ENCODE measurements at places on chromosomes 2 and 18.

GRCh38 chr2:231117922-231118613 is 6.8 kb downstream of the HTR2B start:
- DNase-seq: no peak

DNA sequence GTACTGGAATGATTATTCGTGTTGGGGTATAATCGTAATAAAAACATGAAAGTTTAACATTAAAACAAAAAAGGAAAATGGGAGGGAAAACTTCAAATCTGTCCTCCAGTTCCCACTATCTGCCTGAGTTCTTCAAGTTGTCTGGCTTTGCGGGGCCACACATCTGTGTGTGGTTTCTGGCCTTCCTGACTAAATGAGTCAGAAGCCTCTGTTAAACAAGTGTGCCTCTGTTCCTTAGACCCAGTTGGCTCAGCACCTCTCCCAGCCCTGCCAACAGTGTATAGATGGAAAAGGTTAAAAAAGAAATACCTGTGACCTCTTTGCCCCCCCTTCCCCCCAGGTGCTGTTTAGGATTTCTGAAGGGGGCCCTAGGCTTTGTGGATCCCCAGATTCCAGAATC is 30.2 kb downstream of the XDH start:
- DNase-seq: peak; percentile 9

DNA sequence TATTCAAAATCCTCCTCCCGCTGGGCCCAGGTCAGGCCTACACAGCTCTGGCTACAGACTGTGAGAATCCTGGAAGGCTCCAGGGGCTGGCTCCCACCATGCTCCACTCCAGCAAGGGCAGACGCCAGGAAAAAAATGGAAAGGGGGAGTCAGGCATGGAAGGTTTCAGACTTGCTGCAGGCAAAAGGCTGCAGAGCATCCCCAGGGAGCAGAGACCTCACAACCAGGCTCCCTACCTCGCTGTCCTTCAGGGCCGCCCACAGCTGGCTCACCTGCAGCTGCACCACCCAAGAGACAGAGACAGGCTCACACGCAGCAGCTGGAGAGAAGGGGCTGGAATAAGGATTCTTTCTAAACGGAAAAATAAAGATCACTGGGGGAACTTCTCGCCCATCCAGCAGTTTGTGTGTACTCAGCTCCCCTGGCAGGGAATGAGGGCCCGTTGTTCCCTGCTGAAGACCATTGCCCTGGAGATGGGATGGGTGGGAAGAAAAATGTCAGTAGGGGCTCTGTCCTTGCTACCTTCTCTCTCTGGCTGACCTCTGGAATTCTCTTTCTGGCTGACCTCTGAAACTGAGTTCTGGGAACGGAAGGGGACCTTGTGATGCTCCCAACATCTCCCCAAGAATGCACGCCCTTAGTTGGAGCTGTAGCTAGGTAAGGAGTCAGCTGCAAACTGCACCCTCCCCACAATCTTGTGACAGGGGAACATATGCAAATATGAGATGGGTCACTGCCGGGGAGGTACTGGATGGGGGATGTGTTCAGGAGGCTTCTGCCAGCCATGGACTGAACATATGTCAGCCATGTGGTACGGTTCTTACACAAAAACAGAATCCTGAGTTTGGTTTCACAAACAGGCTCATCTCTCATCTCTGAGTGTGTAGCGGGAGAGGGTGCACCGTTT is 34.5 kb downstream of the BCL2 start:
- DNase-seq: peak; percentile 18

DNA sequence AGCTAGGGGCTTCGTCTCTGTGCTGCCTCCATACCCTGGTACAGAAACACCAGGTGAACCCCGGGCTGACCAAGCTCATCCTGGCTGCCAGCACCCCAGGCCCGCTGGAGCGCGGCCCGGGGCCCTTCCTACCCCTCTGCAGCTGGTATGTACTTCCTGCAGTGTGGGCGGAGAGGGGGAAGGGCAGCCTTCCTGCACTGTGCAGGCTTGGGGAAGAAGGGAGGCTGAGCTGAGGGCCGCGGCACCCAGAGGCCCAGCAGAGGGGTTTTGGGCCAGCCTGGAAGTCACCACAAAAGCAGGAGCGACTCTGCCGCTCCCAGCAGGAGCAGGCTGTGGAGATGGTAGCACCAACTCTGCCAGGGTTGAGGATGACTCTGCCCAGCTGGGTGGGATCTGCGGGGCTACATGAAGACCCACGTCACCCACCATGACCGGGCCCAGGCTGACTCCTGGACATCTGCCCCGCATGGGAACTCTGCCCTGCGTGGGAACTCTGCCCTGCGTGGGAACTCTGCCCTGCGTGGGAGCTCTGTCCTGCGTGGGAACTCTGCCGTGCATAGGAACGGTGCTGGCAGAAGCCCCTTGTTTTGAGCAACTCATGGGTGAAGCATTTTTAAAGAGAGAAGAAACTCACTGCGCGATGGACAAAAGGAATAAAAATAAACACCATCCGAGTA is 273.3 kb downstream of the NDUFA10 start:
- DNase-seq: peak; percentile 63

GRCh38 chr18:22093731-22094357 is 75.5 kb upstream of the GATA6 start:
- no peak for DNase-seq

DNA sequence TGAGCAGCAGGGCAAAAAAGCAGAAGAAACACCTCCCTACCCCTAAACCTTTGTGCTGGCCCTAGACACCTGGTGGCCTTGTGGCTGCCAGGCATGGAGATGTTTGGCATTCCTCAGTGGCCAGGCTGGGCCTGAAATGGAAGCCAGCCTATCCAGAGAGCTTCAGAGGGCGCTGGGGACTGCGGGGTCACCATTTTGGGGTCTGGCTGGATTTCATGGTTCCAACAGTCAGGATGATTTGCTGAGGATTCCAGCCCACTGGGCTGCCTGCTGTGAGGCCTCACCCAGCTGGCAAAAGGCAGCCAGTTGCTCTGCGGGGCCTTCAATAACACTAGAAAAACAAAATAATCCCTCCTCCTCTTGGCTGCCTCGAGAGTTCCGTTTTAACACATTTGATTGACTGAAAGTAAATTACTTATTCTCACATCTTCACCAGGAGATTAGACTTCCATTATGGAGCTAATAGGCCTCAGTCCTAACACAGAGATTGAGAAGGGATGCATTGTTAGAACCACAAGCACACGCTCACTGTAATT is 154.1 kb downstream of the EN1 start:
- no peak for DNase-seq
